Fibroblast of skin of back (primary cell): ENCODE measurements at places on chromosomes 5 and 9.

DNA sequence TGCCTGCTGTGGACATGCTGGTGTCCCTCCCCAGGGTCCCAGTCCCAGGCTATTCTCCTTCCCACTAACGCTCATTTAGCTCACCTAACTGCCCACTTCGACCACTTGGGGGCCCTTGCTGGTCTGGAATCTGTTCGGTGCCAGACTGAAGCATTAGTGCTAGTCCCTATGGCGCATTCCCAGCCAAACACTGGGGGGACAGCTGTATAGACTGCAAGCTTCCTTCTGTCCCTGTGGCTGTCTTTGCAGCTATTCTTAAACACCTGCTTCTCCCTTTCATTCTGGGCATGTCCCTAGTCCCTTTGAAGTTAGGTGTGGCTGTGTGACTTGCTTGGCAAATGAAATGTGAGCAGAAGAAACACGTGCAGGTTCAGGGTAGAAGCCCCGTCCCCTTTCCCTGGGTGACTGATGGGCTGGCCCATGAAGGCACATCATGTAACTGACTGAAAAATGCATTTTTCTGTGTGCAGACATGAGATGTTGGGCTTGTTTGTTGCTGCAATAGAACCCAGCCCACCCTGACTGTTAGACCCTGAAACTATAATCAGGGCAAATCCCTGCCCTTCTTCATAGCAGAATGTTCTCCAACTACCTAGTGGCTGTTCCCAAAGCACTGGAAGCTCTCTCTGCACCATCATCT, 134.4 kb downstream of the BARX1 start:
- no peak for DNase-seq

GRCh38 chr9:132099741-132100407, 20.2 kb upstream of the MED27 start:
- DNase-seq = peak; percentile 59

DNA sequence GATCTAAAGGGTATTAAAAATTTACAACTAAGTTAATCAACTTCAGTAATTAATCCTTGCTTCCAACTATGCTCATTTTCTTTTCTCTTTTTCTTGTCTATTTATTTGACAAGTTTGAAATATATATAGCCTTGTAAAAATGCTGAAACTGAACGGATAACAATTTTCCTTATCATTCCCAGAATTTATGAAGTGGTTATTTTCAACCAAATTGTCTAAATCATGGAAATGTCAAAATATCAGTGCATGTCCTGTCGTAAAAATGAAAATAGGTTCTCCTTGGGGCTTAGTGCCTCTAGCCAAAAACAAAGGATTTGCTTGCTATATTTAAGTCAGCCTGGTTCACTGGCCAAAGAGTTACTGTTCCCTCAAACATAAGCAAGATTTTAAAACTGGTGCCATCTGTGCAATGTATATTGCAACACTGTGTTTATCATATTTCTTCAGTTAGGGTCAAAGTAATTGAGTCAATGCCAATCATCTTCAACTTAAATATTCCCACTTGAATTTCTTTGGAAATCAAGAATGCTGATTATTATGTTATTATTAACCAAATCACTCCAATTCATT, 798.3 kb downstream of the MAT2B start:
- DNase-seq = no peak

DNA sequence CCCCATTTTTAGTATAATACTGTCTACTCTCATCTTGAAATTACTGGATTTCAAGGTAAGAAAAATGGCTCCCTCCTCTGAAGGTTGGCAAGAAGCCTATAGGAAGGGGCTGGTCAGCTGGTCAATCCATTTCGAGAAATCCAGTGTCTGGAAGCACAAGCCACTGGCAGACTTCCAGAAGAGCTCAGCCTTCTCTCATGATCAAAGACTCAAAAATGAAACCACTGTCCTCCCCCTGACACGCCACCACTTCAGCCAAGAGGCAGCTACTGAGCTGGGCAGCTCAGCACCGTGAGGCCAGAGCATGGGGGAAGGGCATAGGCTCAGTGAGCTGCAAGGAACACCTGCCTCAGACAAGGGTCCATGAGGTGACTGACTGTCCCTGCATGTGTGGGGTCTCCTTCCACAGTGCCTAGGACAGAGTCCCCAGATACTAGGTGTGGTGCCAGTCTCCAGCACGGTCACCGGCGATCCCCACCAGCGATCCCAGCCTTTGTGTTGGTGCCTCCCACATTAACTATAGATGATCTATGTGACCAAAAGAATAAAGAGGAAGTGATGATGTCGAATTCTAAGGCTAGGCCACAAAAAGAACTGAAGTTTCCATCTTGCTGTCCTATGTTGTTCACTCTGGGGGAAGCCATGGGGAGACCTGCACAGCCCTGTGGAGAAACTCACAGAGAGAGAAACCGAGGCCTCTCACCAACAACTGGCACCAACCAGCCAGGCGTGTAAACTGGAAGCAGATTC, 100.1 kb upstream of the LRRTM2 start:
- peak; percentile 75 for DNase-seq

DNA sequence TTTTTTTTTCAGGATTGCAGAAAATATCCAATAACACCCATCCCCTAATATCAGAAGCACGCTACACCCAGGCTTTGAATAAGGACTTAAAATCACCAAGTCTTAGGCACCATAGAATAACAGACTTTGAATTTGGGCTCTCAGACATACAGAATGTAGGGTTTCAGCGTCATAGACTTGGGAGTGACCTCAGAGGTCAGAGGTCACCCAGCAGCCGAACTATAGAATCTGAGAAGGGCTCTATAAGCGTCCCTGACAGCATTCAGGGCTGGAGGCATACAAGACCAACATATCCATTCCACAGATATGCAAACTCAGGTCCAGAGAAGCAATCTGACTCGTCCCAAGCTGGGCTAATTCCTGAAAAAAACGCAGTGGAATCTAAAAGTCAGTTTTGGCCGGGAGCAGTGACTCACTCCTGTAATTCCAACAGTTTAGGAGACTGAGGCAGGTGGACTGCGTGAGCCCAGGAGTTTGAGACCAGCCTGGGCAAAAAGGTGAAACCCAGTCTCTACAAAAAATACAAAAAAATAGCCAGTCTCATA, 34.7 kb downstream of the SLC6A7 start:
- peak; percentile 39 for DNase-seq

- no peak for DNase-seq
These were observed 57.5 kb downstream of the HOMER1 start for GRCh38 chr5:79456400-79456799.

GRCh38 chr9:84781458-84781857, 111.9 kb downstream of the NTRK2 start:
- peak; percentile 47 for DNase-seq

DNA sequence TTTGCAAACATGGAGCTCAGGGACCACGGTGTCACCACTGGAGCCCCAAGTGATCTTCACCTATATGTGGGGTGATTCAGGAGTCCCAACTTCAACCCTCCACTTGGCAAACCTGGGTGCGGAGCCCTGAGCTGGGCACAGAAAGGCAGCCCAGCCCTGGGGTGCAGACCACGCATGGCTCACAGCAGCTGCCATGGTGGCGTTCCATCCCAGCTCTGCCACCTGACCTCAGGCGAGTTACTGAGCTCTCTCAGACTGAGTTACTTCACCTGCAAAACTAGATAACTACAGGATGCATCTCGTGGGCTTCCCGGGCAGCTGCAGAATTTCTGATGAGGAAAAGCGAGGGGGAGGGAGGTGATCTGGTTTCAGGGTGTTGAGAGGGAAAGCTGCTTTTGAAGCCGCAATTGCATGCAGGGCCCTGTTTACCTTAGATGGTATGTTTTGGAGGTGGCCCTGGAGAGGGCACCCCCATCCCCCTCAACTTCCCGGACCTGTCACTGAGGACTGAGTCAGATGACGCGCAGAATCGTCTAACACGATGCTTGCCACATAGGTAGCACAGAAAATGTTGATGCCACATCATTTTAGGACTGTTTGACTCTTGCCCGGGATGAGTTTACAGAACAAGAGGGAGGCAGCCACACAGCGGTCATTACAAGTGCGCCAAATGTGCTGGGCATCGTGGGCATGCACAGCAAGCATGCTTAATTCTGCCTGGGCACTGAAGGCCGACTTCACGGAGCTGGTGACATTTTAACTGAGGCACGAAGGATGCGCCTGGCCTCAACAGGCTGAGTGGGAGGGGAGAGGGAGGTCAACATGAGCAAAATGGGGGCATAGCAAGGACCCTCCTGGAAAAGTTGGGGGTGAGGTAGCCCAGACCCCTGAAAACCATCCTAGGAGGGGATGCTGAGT, 154.6 kb downstream of the COL23A1 start:
- DNase-seq = no peak

DNA sequence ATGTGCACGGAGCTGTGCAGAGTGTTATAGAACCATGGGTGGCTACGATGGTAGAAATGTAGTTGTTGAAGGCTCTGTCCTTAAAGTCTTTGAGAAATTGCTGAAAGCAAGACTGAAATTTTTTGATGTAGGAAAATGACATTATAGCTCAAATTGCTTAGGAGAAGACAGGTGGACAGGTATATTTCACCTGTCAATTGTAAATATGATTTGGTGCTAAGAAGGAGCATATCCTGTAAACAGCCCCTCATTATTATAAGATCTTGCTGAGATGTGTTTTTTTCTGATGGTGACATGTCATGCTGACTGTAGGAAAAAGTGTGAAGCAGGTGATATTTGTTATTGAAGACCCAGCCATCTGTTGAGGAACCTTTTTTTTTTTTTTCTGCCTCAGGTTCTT, 377.9 kb downstream of the PSAT1 start:
- DNase-seq = no peak

- DNase-seq = no peak
These were observed 118.1 kb downstream of the NUDT12 start for GRCh38 chr5:103444333-103445038.

- DNase-seq = peak; percentile 34
These were observed 255.9 kb downstream of the FAM114A2 start for GRCh38 chr5:153782589-153783361.

DNA sequence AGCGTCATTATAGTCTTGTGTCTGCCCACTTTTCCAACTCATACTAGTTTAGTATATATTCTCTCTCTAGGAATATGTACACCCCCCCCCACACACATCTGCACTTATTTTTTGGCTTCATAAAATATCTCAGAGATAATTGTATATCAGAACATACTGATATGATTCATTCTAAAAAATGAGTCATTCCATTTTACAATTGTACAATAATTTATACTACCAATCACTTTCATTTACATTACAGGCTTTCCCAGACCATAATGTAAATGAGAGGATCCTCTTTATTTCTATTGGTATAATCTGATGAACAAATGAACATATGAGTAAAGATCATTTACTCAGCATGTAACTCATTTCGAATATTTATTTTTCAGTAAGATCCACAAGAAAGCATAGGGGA, 1842.9 kb upstream of the C9orf72 start:
- DNase-seq = no peak

- DNase-seq = no peak
These were observed 526 bp upstream of the CD14 start for GRCh38 chr5:140633501-140633900.

GRCh38 chr9:89312222-89312571, 1.2 kb downstream of the CKS2 start:
- peak; percentile 28 for DNase-seq

DNA sequence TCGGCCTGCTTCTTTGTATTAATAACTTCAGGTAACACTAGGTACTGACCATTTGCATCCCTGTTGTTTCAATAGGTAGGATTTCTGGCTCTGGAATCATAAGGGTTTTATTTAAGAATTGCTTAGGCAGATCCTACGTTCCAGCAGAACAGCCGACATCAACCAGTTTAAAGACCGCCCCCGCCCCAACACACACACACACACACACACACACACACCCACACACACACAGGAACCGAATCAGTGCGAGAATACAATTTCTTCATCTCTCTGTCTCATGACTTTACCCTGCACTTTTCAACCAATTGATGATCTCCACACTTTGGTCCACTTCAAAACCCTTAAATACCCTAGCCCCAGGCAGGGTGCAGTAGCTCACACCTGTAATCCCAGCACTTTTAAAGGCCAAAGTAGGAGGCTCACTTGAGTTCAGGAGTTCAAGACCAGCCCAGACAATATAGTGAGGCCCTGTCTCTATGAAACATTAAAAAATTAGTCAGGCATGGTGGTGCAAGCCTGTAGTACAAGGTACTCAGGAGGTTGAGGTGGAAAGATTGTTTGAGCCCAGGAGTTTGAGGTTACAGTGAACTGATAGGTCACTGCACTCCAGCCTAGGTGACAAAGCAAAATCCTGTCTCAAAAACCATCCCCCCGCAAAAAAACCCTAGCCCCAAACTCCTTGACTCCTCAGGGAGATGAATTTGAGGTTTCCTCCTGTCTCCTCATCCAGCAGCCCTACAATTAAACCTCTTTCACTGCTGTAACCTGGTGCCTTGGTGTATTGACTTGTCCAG, 2.7 kb upstream of the MTMR12 start:
- no peak for DNase-seq

DNA sequence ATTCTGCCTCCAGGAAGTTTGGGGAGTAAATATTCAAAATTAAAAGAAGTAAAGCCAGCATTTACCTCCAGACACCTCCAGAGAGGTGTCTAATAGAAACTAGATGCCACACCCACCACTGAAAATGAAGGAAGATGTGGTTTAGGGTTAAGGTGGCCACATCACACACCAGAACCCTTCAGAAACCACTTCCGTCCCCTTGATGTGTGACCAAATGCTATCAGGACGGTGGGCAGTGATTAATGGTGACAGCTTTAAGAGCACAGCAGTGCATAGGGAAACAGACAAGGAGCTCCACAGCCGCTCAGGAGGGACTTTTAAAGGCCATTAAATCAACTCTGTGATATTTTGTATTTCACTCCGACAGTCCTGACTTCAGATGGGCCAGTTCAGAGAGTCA, 295.2 kb downstream of the BRINP1 start:
- no peak for DNase-seq

- DNase-seq = no peak
These were observed 6.6 kb upstream of the GPRIN1 start for GRCh38 chr5:176616511-176616910.

DNA sequence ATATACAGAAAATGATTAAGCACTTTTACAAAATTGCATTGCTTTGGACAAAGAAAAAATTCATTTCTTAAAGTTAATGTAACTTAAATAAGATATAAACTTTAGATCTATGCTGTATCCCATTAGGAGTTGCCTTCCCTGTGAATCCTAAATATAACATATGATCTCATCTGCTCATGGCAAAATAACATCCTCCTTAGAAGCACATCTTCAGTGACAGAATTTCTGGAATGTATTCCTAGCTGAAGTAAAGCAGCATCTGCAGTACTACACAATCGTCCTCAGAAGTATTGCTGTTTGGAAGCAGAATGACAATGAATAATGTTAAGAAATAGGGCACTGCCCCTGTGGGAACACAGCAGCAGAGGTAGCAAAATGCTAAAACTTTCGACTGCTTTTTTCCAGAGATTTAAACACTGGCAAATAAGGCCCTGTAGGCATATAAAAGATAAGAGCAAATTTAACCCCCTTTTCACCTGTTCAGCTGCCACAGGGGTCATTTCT, 571.0 kb downstream of the PTPRD start:
- DNase-seq = peak; percentile 59

GRCh38 chr9:13991395-13991794, 322.5 kb downstream of the NFIB start:
- no peak for DNase-seq

- DNase-seq = no peak
These were observed 233.1 kb downstream of the RASEF start for GRCh38 chr9:82829818-82830217.

- no peak for DNase-seq
These were observed 22.3 kb downstream of the IRX2 start for GRCh38 chr5:2729189-2729588.
